ENCODE measurements at places on chromosomes 16 and 17. TPM values are rescaled to one million over a fixed set of nuclear protein-coding genes. Genes with fewer than 3 reads are reported as not detected.

Gene BOLA2
- total RNA-seq, result 9.9 TPM

Gene PSME3IP1
- total RNA-seq, result 112 TPM

Gene CD300H
- total RNA-seq, result not detected

Gene FAM117A
- 41.0 TPM for total RNA-seq

Gene ITGB3
- total RNA-seq, result 0.46 TPM

Gene PSKH1
- 22.2 TPM for total RNA-seq

Gene PPM1E
- not detected for total RNA-seq

Gene GRAPL
- 33.0 TPM for total RNA-seq

Gene IL4R
- 332 TPM for total RNA-seq

Gene PGAP6
- total RNA-seq, result 79.5 TPM

Gene CFAP20
- total RNA-seq, result 34.1 TPM

Gene PYY
- total RNA-seq, result not detected

Gene C16orf86
- 4.8 TPM for total RNA-seq
